ENCODE measurements at places on chromosomes 11 and 22.

DNA sequence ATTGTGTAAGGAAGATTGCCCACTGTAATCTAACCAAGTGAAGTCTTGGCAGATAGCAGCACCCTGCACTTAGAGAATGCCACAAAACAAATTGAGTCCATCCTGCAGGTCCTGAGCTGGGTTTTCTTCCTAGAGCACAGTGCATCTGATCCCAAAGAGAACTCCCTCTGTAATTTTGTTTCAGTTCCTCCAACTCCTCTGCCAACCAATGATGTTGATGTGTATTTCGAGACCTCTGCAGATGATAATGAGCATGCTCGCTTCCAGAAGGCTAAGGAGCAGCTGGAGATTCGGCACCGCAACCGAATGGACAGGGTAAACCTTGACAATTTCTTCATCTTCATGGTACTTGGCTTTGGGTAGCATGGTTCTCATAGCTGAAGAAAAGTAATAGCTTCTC is 33.1 kb upstream of the ST14 start:
- no peak for DNase-seq

- DNase-seq: no peak
Measured at GRCh38 chr22:22161924-22162851, 82.4 kb upstream of the VPREB1 start.

DNA sequence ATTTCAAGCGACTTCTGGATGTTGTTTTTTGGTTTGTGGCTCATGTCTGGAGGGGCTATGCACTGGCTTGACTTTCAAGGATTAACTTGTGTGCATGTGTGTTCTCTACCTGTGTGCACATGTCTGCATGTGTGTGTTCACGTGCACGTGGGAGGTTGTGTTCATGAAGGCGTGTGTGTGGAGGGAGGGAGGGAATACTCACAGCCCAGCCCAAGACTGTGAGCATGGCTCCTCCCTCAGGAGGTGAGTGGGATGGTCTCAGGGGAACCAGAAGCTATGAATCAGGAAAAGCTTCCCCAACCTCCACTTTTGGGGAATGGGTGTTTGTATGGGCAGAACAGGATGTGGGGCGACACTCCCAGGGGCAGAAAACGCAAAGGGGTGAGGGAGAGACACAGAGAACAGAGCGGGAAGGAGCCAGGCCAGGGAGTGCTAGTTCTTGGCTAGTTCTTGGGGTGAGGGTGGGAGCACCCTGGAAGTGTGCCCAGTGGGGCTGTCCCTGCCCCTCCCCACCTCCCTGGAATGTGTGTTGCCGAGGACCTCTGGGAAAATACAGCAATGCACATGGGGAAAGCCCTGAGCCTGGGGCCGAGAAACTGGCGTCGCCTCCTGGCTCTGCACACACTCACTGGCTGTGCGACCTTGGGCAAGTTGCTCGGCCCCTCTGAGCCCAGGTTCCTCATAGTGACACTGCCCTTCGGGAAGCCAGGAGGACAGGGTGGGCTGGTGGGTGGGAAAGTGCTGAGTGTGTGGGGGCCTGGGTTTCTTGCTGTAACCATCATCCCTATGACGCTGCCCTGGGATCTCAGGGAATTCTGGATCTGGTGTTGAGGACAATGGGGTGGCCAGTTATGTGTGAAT is 16.9 kb upstream of the ALX4 start:
- peak; percentile 37 for DNase-seq

- no peak for DNase-seq
Measured at GRCh38 chr22:47990481-47990880, 1228.0 kb downstream of the TBC1D22A start.

GRCh38 chr22:30867746-30868662 is 100.6 kb downstream of the MORC2 start:
- no peak for DNase-seq

- no peak for DNase-seq
Measured at GRCh38 chr11:114258696-114259095, 37.5 kb upstream of the NNMT start.

GRCh38 chr11:17588721-17589120 is 41.7 kb downstream of the OTOG start:
- no peak for DNase-seq

DNA sequence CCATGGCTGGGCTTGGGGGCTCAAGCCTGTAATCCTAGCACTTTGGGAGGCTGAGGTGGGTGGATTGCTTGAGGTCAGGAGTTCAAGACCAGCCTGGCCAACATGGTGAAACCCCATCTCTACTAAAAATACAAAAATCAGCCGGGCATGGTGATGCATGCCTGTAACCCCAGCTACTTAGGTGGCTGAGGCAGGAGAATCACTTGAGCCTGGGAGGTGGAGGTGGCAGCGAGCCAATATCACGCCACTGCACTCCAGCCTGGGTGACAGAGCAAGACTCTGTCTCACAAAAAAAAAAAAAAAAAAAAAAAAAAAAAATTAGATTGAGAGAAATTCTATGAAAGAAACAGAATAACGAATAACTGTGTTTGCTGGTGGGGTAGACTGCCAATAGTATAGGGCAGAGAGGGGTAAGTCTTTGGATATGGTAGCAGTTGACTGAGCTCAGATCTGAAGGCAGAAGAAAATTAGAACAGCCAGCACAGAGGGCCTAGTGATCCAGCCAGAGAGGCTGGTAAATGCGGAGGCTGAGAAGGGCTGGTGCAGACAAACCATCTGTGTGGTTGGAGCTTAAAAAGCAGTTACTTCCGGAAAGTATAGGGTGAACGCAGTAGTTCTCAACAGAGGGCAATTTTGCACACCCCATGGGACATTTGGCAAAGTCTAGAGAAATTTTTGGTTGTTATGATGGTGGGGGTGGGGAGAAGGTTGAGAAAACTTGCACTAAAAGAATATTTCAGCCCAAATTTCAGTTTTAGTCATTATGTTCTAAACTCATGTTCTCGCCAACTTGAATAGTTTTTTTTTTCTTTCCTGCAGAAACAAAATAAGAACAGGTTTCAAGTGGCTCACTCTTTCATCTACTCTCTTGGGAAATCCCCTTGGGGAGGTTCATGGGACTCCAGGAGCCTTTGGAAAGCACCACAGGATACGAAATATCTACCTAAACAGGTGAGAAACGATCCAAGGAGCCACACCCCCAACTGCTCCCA is 1.6 kb upstream of the HORMAD2 start:
- no peak for DNase-seq

DNA sequence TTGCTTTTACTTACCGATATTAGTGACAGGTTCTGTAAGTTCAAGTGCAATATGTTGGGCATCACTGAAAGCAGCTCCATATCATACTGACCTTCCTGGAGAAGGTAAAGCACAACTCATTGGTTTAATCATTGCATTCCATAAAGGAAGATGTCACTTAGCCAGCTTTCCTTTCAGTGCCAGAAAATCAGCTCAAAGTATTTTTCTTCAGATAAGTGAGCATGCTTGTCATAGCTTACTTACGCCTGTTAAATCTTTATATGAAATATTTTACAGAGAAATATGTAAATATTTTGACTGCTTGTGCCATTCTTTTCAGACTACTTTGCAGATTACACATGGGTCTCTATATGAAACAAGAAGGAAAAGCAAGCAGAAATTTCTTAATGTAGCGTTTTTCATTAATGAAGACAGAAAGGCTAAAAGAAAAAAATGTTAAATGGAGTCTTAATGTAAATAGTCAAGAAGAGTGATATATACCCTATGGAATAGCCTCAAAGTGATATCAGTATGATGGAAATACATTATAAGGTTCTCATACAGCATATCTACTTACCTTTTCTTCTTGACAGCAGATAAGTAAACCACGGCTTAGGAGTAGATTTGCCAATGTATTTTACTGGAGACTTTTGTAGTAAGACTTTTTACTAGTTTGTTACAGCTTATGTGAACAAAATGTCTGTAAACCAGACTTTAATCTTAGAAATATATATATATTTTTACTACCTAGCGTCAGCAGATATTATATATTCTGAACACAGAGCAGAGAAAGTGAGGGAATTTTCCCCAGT is 649.7 kb downstream of the METTL15 start:
- peak; percentile 93 for DNase-seq

DNA sequence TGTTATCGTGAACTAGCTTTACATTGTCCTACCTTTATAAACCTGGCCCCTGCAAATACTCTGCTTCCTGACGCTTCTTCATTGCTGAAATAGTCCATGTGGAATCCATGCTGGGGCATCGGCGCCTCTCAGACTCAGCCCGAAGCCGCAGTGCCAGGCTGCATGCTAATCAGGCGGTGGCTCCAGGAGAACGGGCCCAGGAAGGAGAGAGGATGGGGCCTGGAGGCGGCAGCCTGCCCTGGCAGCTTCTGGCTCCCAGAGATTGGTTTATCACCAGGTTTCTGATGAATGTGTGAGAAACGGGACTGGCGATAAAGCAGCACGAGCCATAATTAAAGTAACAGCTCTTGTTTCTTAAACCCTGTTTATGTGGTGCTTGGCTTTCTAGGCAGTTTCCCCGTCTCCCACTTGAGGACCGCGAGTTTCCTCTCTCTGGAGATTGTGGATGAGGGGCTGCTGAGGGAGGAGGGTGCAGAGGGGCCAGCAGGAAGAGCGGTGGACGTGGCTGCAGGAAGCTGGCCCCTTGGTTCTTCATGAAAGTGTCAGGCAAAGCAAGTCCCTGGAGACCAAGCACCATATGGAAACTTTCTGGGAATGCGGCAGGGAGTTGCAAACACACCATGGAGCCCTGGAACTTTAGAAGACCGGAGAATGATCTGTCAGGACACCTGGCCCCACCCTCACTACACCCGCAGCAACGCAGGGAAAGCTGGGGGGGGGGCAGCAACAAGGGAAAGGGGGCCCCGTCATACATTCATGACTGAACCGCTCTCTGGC is 93.4 kb downstream of the NTM start:
- DNase-seq: no peak

GRCh38 chr22:20463324-20464095 is 25.9 kb upstream of the SCARF2 start:
- DNase-seq: no peak

GRCh38 chr11:63698976-63699733 is 17.9 kb downstream of the RTN3 start:
- no peak for DNase-seq

DNA sequence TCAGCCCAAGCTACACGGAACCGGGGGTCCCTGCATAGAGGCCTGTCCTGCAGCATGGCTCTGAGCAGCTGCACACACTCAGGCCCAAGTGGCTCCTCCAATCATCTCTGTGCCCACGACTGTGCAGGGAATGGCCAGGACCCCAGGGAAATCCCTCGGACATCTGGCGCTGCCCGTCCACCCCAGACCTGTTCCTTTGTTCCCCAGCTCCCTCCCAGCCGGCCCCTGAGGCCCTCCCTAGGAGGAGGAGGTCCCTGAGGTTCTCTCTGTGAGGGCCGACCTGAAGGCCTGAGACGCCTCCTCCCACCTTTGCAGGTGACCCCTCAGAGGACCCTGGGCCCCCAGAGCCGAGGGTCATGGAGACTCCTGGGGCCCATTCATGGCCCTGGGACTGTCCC is 1.1 kb downstream of the MLC1 start:
- DNase-seq: no peak

GRCh38 chr22:49009359-49010063 is 818.2 kb downstream of the BRD1 start:
- no peak for DNase-seq

DNA sequence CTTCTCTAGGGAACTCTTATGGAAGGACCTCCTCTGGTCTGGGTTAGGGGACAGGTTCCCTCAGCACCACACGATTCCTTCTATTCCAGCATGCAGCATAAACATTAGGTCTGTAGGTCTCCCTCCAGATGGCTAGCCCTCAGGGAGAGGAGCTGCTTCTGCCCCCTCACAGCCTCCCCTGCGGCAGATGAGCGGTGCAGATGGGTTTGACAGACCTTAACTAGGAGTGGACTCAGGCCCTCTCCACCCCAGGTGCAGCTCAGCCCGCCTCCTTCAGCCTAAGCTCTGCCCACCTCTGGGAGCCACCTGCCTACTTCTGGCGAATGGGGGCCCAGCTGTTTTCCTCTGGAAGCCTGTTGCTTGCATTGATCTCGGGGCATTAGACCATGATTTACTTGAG is 55.7 kb upstream of the EIF3D start:
- no peak for DNase-seq

- peak; percentile 67 for DNase-seq
Measured at GRCh38 chr11:19756675-19757475, 44.2 kb downstream of the NAV2 start.

DNA sequence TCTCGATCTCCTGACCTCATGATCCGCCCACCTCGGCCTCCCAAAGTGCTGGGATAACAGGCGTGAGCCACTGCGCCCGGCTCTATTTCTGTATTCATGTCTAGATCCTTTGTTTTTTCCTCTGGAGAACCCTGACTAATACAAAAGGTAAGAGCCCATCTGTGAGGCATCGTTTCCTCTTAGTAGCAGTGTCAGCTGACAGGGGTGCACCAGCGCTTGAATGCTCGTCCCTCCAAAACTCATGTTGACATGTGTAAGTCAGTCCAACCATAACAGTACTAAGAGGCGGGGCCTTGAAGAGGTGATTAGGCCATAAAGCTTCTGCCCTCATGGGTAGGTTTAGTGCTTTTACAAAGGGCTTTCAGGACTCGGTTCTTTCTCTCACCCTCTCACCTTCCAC is 470.1 kb upstream of the B3GAT1 start:
- no peak for DNase-seq

DNA sequence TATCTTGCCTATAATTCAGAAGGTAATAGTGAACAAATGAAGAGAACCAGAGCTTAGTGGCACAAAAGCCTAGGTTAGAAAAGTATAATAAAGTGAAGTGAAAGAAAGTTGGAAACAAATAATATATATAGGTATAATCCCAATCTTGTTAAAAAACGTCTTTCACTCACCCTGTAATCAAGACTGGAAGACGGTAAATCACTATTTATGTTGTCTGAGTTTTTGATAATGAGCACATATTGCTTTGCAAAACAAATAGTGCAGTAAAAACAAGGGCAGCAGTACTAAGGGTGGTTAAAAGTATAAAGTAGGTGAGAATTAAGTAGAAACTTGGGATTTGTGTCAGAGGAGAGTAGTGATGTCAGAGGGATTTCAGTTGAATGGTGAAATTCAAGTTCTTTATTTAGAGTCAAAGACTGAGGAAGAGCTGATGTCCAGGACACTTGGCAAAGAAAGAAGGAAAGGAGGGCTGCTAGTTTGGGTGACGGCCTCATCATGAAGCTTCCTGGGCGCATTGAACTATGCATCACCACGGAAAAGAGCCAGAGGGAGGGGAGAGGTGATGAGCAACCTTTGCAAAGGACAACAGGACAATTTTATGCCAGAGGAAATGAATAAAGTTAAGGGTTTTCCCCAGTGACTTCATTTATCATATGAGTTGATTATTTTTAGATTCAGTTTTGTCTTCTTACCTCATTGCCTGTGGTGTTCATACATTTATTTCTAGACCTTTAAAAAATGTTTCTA is 11.4 kb downstream of the NCAM1 start:
- DNase-seq: no peak

- peak; percentile 67 for DNase-seq
Measured at GRCh38 chr22:24894220-24894975, 52.1 kb downstream of the LHFPL7 start.

- DNase-seq: peak; percentile 50
Measured at GRCh38 chr11:128036556-128037093, 550.7 kb downstream of the ETS1 start.

DNA sequence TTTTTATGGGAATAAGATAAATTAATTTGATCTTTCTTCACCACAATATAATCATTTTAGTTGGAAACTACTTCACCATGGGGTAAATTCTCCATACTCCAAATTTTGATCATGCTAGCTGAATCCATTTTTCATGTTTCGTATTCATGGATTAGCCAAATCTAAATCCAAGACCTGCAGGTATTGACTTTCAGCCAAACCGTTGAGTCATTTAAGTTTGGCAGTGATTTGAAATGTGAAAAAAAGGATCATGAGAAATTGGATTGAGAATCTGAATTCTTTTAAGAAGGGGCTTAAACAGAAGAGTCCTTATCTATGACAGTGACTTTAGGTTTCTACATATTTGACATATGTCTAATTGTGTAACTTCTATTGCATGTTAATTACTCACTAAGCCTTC is 5.3 kb downstream of the GAS2 start:
- no peak for DNase-seq
